Activated CD8-positive, alpha-beta T cell treated with anti-CD3 and anti-CD28 coated beads, Interleukin-2, amount 10 ng/mL, durations not matched to agents 7 days and 5 days (primary cell): ENCODE measurements at places on chromosomes 1 and 21. TPM values are rescaled to one million over a fixed set of nuclear protein-coding genes. Genes with fewer than 3 reads are reported as not detected.

Gene RSPO1
- not detected for total RNA-seq

Gene RNASEL
- total RNA-seq = 5.7 TPM

Gene CFAP45
- total RNA-seq = 0.34 TPM

DNA sequence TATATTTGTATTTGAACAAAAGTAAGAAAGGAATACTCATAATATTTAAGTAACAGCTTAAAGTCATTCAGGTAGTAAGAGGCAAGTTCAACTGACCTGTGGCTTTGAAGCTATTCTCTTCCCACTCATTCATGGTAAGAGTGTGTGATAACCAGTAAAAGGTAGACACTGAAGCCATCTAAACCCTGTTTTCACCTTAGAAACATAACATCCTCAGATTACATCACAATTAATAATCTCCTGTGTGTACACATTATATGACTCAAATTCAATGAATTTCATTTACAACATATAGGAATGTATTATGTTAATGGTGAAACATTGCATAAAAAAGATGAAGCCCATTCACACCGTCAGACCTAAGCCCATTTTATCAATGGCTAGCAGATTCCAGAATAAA, 364.8 kb upstream of the SNX7 start:
- no peak for DNase-seq

GRCh38 chr1:88984569-88984968, 7.9 kb downstream of the KYAT3 start:
- no peak for DNase-seq

Gene OR2L3
- not detected for total RNA-seq

Gene PLA2G2D
- not detected for total RNA-seq

DNA sequence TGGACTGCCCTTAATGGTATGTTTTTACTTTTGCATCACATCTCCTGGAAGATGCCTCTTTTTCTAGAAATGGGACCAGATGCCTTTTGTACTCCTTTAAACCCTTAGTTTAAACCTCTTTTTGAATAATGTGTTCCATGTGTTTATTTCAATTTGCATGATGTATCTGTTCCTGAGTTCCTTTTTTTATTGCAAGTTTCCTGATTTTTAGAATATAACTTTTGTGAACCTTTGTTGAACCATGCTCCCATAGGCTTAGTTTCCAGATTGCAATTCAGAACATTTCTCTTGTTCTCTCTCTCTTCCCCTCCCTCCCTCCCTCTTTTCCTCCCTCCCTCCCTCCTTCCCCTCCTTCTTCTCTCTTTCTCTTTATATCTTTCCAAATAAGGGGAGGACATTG, 81.9 kb downstream of the RGL1 start:
- no peak for DNase-seq

- no peak for DNase-seq
Observed at GRCh38 chr1:83910461-83910860, 88.5 kb downstream of the TTLL7 start.
